ENCODE measurements at places on chromosomes 1 and 21. TPM values are rescaled to one million over a fixed set of nuclear protein-coding genes. Genes with fewer than 3 reads are reported as not detected.

The CD1B gene
- not detected for total RNA-seq

The VASH2 gene
- not detected for total RNA-seq

The REN gene
- total RNA-seq: not detected

GRCh38 chr1:53278298-53278725, 40.0 kb upstream of the MAGOH start:
- DNase-seq: peak; percentile 79
- no peaks in the 10 kb centered on the region for H3K27me3 ChIP-seq
- H3K4me1 ChIP-seq: peaks cover 6% of the 10 kb centered on the region
- H3K4me3 ChIP-seq: no peak overlapping the region

DNA sequence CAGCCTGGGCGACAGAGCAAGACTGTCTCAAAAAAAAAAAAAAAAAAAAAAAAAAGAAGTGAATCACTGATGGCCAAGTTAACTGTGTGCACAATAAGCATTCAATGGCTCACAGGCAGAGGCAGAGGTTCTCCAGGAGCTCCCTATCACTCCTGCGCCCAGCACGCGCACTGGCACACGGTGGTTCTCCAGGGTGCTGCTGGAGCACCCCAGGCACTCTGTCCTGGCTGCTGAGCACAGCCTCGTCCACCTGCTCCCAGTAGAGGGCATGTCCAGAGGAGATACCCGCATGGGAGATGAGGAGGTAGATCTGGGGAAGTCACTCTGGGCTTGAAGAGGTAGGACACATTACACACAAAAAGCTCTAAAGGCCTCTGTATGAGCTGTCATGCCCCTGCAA, 21.5 kb upstream of the NUP133 start:
- no peak overlapping the region for H3K4me3 ChIP-seq
- no peaks in the 10 kb centered on the region for H3K27me3 ChIP-seq
- H3K27ac ChIP-seq: no peak overlapping the region

- no peaks in the 10 kb centered on the region for H3K27me3 ChIP-seq
- no peaks in the 10 kb centered on the region for H3K36me3 ChIP-seq
- no peak overlapping the region for H3K27ac ChIP-seq
- no peak overlapping the region for H3K4me3 ChIP-seq
Observed at GRCh38 chr1:195768936-195769335, 839.3 kb downstream of the KCNT2 start.

- no peaks in the 10 kb centered on the region for H3K27me3 ChIP-seq
- peak overlapping the region; percentile 74 for H3K4me3 ChIP-seq
- H3K36me3 ChIP-seq: no peaks in the 10 kb centered on the region
Observed at GRCh38 chr21:46065215-46065913, 32.5 kb upstream of the COL6A2 start.

GRCh38 chr1:64624218-64624713, 120.6 kb upstream of the RAVER2 start:
- H3K4me1 ChIP-seq: peaks cover 7% of the 10 kb centered on the region
- DNase-seq: no peak
- no peak overlapping the region for H3K4me3 ChIP-seq
- H3K27ac ChIP-seq: no peak overlapping the region

DNA sequence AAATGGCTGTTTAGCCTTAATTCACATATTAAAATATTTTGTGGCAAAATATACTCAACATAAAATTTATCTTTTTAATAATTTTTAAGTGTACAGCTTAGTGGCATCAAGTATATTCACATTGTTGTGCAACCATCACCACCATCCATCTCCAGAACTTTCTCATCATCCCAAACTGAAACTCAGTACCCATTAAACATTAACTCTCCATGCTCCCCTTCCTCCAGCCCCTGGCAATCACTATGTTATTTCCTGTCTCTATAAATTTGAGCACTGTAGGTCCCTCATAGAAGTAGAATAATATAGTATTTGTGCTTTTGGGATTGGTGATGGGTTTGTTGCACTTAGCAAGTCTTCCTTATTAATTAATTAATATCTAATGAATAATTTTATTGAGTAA, 29.4 kb downstream of the CCN1 start:
- no peak for DNase-seq
- no peaks in the 10 kb centered on the region for H3K36me3 ChIP-seq
- no peaks in the 10 kb centered on the region for H3K4me1 ChIP-seq
- no peak overlapping the region for H3K27ac ChIP-seq

DNA sequence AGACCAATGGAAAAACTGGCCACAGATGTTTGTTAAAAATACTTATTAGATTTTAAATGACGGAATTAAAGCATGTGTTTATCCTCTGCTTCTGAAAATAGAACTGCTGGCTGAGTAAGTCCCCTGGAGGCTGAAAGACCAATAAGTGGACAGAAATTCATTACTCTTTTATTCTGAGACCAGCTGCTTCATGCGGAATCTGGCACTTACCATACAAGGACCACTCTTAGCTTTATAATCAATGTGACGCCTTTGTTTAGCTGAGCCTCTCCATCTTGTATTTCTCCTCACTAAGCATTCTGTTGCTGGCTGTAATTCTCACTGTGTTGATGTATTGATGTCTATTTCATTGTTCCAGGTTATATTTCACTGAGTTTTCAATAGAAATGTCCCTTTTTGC, 6.3 kb upstream of the EXO1 start:
- no peak for DNase-seq
- no peak overlapping the region for H3K4me3 ChIP-seq
- peaks cover 9% of the 10 kb centered on the region for H3K27me3 ChIP-seq
- peaks cover 8% of the 10 kb centered on the region for H3K4me1 ChIP-seq
- H3K27ac ChIP-seq: no peak overlapping the region

DNA sequence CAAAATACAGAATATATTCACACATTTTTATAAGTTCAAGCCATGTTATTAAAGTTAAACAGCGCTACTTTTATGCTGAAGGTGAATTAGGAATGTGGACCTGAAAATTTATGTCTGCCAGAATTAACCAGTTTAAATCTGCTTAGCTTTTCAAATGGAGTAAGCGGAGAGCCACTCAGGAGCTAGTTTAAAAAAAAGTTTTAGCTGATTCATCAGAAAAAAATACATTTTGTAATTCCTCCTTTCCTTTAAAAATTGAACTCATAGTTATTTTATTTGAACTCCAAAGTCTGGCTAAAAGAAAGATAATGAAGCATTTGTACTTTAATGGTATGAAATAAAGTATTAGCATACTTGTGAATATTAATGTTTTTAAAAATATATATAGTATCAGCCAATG, 21.2 kb downstream of the C21orf91 start:
- DNase-seq: no peak
- no peak overlapping the region for H3K4me3 ChIP-seq
- H3K36me3 ChIP-seq: peaks cover 50% of the 10 kb centered on the region
- no peak overlapping the region for H3K27ac ChIP-seq
- H3K27me3 ChIP-seq: no peaks in the 10 kb centered on the region
- H3K4me1 ChIP-seq: peaks cover 44% of the 10 kb centered on the region

Data from activated naive CD8-positive, alpha-beta T cell treated with anti-CD3 and anti-CD28 coated beads, Interleukin-2, amount 10 ng/mL, durations not matched to agents 7 days and 5 days (primary cell).